ENCODE measurements at places on chromosomes 1 and 21.
A peak's percentile ranks its signal among the peaks of the same experiment; 100 is the strongest.

DNA sequence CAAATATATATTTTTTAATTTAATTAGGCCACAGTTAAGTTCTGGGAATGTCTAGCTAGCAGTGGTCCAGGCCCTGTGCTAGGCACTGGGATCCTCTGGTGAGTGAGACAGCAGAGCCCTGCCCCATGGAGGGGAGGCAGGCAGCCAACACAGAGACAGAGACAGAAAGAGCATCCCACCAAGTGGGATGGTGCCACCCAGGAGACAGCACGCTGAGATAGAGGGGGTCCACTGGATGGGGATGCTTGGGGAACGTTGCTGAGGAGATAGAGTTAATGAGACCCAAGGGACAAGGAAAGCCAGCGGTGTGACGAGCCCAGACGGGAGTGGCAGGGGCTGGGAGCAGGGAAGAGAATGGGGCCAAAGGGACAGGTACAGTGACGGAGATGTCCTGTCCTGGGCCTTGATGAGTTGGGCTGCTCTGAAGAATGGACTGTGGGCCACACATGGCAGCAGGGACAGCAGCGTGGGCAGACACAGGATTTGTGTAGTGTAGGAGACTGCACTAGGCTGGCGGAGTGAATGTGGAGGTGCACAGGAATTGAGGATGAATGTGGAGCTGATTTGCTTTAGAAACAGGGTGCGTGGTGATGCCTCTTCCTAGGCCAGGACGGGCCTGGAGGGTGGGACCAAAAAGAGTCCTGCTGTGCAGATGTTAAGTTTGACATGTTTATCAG is 22.8 kb downstream of the RAB4A start:
- no peak for DNase-seq

DNA sequence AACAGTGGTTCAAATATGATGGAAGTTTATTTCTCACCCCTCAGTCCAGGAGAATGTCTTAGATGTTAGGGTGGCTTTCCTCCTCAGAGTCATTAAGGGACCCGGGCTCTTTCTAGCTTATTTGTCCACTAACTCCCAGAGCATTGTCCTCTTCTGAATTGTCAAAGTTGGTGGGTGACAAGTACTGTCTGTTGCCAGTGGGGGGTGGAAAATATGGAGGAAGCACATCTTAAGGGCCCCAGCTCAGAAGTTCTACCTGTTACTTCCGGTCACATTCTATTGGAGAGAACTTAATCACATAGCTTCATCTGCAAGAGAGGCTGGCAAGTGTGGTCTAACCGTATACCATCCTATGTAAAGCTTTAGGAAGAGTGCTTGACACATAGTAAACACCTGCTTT is 7.1 kb downstream of the CLIC4 start:
- no peak for DNase-seq

DNA sequence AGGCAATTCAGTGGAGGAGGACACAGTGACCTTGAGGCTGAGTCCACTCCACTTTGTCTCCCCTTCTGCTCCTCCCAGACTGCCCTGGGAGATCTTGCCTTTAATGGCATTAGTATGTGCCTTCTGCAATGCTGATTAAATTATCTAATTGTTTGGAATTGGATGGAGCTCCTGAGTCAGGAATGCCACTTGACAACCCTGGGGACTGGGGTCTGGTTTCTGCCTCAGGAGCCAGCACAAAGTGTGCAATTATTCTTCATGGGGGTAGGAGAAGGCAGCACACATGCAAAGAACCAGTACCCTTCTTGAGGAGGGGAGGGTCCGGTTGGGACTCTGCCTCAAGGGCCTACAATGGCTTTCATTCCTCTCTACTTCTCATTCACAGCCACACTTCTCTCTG is 11.9 kb upstream of the PLXNA2 start:
- DNase-seq = no peak

DNA sequence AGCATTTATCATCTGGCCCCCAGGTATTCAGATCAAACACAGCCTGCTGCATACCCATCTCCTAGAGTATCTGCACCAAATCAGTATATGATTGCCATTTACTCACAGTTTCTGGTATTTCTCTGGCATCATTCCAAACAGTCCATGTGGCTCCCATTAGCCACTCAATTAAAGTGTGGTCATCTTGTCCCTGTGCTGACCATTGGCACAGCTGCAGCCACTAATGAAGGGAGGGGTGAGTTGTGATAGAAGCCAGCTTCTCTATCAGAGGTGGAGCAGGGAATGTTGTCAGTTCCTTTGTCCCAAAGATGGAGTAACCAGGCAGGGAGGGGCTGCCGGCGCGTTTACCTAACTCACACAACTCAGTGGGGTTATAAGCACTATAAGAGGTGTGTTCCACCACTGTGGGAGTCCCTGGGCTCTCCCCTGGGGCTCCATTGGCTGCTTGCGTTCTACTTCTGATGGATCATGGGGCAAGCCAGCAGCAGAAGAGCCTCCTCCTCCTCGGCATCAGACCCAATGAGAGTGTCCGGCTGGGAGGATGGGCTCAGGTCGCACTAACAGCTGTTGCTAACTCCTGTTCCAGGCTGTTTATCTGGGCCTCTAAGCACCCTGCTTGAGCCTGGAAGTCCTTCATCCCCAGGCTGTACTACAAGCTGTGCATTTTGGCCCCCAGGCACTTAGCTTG is 108.6 kb downstream of the GDAP2 start:
- no peak for DNase-seq

DNA sequence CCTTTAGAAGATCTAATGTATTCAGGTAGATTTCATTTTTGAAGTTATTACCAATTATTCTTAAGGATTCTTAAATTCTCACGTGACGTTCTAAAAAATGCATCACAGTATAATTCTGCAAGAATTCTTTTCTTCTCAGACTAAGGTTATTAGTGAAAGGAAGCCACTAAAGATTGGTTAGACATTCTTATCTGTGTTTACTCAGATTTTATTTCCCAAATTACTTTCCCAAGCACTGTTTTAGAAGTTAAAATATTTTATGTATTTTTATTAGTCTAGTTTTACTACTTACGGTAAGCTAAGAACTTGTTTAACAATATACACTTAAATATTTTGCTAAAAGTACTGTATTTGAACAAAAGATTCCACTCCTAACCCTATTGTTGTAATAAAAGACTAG is 28.4 kb downstream of the AGO3 start:
- DNase-seq = no peak

- no peak for DNase-seq
These were observed 21.1 kb downstream of the PRXL2B start for GRCh38 chr1:2607641-2608091.

DNA sequence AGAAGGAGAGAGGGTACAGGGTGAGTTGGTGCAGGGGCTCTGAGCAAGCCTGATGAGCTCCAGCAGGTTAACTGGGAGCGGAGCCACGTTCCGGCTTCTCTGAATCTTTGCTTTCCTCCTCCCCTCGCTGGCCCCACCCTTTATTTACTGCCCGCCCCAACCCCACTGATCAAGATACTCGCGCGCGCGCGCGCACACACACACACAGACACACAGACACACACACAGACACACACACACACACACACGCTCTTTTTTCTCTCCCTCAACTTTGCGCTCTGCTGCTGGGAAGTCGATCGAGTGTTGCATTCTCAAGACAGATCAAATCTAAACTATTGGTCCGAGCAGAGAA is at the start of gene GRIK1:
Gene GRIK1, minus strand, starts transcription at position 73 of the 352 bp plus-strand sequence.
- DNase-seq = no peak

DNA sequence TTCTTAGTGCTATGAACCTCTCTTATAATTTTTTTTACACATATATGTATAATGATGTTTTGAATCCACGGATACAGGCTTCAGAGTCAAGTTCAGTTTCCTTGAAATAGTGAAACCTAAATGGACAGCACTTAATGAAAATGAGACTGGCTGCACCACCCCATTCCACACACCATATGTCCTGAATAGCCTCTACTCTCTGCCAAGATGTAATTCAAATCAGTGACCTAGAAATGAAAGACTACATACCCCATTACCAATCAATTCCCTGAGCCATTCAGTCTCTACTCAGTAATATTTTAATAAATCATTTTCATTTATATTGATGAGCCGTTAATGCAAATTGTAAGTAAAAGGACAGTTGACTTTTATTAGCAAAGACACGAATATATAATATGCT is 614.9 kb upstream of the TMPRSS15 start:
- no peak for DNase-seq

DNA sequence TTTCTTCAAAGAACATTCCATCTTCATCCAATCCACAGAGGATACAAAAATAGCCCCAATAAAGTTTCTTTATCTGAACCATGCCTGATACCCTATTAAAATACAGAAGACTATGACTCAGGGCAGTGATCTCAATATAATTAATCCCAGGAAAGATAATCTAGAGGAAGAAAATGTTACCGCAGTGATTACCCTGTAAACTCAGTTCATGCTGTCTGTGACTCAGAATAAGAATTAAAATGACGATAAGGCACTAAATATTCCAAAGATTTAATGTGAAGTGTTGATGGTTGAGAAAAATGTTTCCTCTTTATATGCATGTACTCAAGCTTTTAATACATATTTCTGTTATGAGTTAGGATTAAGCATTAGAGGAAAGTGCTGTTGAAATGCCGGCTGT is 88.6 kb upstream of the LYPLAL1 start:
- DNase-seq = no peak

DNA sequence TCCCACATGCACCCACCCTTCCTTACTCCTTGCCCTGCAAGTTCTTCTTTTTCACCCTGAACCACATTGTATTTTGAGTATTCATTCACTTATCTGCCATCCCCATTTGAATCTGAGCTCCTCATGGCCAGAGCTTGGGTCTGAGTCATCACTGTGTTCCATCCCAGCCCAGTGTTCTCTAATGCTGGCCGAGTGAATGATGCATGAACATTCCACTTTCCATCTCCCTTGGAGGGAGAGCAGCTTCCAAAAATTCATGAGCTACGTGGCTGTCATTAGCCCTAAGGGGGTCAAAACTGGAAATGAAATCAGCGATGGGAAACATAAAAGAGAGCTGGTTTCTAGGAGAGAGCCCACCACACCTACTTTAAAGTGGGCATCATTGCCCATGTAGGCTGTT is 187.0 kb upstream of the USP24 start:
- DNase-seq = no peak

DNA sequence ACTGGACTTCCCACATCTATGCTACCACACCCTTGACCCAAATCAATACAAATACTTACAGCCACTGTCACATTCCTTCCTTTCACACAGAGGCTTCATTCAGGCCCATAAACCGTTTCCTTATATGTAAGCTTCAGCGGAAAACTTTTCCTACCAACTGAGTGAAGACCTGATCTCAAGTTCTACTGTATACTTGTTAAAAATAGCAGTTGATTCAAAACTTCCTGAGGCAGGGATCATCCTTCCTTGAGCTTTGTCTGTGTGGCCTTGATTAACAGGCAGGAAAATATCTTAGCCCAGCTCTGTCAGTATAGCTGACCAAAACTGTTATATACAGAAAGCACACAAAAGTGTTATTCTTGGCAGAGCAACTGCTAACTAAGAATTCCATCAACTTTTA is 42.7 kb downstream of the DENND2C start:
- DNase-seq = no peak

GRCh38 chr1:47555841-47556560 is 118.2 kb downstream of the FOXD2 start:
- DNase-seq = no peak

DNA sequence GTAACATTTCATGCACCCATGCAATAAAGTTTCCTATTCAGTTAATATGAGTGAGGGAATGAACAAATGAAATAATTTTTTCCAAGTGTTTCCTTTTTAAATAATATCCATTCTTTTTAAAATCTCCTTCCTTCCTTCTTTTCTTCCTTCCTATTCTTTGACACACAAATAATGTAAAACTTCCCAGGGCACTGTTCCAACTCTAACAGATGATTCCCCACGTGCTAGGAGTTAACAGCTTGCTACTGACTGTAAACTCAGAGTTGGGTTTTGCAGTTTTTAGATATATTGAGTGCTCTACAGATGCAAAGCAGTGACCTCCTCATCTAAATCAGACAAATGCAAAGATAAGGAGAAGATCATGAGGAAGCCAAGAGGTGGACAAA is 54.0 kb upstream of the POU2F1 start:
- DNase-seq = no peak

DNA sequence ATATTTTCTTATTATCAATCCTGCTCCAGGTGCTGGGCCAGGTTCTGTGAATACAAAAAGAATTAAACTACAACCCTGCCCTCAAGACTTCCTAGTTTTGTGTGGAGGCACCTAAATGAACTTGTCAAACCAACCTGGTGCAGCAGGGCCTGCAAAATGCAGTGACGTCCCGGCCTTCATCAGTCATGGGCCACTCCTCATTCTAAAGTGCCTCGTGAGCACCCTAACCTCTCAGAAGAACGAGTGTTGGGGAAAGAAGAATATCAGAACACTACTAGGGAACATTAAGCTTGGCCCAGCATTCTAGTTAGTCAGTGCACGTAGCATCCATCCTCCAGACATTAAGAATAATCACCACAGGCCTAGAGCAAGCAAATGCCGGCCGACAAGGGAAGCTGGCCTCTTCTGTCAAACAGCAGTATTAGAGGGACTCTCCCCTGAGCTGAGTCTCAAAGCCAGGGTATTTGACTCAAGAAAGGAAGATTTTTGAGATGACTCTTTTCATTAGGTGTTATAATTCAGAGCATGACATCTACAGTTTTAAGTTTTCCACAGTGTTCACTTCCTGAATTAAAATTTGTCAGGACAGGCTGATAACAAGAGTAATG is 137.9 kb downstream of the SLC45A1 start:
- DNase-seq = no peak

- DNase-seq = no peak
These were observed 12.0 kb upstream of the ARHGEF19 start for GRCh38 chr1:16224472-16224871.

- no peak for DNase-seq
These were observed 378.7 kb downstream of the USH2A start for GRCh38 chr1:216044538-216044937.

- no peak for DNase-seq
These were observed 104.6 kb downstream of the DIRAS3 start for GRCh38 chr1:67945733-67946374.

GRCh38 chr1:201633811-201634210 is 94.9 kb downstream of the NAV1 start:
- no peak for DNase-seq

DNA sequence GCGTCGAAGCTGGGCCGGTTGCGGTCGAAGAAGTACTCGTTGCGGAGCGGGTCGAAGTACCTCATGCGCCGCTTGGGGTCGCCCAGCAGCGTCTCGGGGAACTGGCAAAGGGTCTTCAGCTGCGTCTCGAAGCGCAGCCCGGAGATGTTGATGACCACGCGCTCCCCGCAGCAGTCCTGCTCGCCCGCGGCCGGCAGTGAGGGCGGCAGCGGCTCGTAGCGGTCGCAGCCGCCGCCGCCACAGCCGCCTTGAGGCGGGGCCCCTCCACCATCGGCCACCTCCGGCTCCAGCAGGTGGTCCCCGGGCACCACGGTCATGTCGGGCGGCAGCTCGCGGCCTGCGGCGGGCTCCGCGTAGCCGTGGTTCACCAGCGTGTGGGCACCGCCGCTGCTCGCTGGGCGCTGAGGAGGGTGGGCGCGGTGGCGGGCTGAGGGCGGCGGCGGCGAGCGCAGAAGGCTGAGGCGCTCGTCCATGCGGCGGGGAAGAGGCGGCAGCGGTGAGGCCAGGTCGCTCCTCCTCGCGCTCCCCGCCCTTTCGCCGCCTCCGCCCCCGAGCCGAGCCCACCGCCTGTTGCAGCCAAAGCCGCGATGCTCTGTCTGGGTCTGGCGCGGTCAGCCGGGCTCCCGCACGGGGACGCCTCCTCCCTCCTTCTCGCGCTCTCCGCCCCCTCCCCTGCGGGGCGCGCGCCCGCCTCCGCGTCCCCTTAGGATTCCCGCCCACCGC is at the start of gene KCNA3:
Gene KCNA3, minus strand, starts transcription at position 604 of the 723 bp plus-strand sequence. Its CDS starts 131 bp downstream, at position 473.
- peak; percentile 86 for DNase-seq

GRCh38 chr1:221634606-221635005 is 107.3 kb downstream of the DUSP10 start:
- DNase-seq = no peak

Measured in activated CD4-positive, alpha-beta T cell treated with anti-CD3 and anti-CD28 coated beads, Interleukin-10, Interleukin-2, amounts not matched to agents 100 ng/mL and 50 ng/mL, durations not matched to agents 16 hours and 8 hours (primary cell).